ENCODE measurements at places on chromosomes 4 and X. TPM values are rescaled to one million over a fixed set of nuclear protein-coding genes. Genes with fewer than 3 reads are reported as not detected.

DNA sequence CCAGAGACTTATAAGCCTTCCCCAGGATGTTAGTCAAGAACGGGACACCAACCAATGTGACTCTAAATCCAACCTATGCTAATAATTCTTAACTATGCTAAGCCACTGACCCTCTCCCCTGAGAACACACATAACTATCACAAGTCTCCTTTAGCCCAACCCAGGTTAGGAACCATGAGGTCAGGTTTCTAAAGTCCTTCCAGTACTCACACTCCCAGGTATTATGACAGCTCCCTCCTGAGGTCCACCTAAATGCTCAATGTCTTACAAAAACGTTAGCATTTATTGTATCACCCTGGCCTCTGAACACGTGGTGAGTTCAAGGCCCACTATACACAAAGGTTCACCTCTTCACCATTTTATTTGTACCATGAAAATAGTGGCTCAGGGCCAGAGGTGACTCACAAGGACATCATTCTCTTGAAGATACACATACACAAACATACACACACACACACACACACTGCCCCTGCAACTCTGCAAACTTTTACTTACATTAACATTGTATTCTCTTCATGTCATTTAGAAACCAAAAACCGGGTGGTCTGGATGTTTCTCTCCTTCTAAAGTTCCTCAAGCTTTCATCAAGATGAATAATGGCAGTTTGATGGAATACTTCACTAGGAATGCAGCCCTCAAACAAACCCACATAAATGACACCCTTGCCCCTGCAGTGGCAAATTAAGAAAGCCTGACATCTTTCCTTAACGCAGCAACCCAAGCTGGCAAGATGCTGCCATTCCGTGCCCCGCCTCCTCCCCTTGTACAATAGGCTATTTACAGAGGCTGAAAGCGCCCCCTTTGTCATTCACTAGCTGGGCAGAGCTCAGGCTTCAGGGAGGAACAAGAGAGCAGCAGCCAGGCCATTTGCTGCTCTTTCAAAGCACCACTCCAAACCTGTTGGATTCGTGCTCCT, 17.7 kb downstream of the ACSL1 start:
- no peak for DNase-seq

GRCh38 chr4:139501117-139501516, 47.2 kb downstream of the RAB33B start:
- DNase-seq = no peak

DNA sequence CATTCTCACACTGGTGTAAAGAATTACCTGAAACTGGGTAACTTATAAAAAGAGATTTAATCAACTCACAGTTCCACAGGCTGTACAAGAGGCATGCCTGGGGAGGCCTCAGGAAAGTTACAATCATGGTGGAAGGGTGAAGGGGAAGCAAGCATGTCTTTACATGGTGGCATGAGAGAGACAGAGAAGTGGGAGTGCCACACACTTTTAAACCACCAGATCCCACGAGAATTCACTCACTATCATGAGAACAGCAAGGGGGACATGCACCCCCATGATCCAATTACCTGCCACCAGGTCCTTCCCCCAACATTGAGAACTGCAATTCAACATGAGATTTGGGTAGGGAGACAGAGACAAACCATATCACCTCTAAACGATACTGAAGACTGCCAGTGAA, 23.0 kb downstream of the EPGN start:
- DNase-seq = no peak

DNA sequence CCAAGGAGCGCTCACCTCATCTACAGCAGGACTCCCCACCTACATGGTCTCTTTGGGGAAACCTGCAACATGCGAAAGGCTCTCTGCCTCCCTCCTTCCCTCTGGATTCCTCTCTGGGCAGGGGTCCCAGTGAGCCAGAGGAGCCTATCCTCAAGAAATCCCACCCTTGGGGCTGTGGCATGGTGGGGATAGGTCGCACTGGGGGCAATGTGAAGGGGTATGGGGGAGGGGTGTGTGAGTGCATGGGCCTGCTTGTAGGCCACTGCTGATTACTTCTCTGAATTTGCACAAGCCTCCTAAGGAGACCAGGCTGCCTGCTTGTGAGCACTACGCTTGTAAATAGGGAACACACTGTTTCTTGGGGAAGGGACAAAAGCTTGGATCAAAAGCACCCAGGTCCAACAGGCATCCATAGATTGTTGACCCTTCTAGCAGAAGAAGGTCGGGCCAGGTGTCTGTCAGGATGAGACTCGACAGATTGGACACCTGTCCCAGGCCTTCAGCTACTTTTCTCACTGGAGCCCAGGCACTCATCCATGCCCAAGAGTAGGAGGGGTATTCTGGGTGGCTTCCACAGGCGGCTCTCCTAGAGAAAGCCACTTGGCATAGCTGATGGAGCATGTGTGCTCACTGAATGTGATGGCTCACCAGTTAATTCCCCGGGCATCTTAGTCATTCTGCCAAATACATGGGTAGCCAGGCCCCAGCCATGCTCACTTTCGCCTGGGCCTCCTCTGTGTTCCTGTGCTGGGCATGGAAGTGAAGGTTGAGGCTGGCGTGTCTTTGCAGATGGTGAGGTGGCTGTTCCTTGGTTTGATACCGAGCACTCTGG, 75.0 kb downstream of the NBDY start:
- DNase-seq = no peak

DNA sequence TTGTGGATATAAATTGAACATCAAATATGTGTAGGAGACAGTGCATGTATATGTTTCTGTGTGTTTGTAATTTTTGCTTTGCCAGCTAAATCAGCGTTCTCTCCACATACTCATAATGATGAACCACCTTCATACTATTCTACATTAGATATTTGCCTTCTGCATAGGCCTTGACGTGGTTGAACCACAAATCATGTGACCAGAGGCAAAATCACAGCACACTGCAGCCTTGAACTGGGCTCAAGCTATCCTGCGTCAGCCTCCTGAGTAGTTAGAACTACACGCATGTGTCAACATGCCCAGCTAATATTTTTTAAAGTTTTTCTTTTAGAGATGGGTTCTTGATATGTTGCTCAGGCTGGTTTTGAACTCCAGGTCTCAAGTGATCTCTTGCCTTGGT, 9.5 kb downstream of the UBQLN2 start:
- DNase-seq = no peak

DNA sequence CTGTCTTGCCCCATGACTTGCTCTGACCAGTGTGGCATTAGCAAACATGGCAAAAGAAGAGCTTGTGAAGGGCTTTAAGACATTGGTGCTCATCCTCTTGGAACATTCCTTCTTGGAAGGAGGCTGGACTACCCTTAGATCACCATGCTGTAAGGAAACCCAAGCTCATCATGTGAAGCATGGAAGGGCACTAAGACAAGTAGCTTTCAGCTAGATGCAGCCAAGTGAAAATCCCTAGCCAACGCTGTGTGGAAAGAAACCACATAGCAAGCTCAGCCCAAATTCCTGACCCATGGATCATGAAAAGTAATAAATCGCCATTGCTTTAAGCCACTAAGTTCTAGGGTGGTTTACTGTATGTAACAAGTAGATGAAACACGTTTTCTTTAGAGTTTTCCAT, 12.4 kb upstream of the PACRGL start:
- no peak for DNase-seq

- DNase-seq = peak; percentile 57
These were observed 6.3 kb downstream of the TMEM31 start for GRCh38 chrX:103716962-103717361.

DNA sequence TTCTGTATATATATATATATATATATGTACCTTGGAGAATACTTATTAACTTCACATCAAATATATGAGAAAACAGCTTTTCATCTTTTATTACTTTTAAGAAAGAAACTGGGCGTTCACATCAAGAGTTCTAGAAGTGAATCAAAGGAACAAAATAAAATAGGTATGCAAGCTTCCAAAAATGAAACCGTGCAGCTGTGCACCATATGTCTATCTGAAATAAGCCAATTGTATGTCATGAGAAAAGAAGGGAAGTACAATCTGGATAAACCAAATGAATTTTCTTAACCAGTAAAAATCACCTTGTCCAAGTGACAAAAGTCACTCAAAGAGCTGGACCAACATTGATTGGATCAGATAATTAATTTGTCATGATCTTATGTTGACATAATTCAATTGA, 405.4 kb upstream of the TECRL start:
- DNase-seq = no peak

DNA sequence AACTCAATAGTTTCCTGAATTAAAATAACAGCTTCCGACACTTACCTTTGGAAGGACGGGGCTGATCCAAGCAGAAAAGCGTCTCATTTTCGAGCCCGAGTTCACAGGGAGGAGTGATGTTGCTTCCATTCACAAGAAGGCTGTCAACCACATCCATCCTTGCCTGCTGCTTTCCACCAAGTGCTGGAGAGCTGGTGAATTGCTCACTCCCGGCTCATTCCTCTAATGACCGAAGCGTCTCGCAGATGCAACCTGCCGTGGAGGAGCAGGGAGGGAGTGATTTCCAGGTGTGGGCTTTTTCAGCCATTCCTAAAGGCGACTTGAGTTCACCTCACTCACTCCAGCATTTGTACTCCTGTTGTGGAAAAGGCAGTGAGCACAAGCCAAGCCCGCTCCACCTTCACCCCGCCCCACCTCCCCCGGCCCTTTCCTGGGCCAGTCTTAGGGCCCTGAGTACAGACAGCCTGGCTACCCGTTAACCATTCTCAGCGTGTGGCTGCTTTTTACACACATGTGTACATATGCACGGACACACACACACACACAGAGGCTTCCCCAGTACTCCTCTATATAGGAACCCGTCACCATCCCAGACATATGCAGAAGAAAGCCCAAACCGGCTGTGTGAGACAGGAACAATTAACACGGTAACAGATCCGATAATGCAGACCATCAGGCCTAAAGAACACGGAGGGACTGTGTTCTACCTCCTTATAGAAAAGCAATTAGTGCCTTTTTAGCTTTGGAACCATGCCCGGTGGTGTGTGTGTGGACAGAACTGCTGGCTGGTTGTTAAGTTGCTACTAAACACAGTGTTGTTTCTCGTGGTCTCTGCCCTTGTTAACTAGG, at the start of gene CCKAR:
Gene CCKAR (minus strand): TSS at position 374 of the 849 bp plus-strand sequence. CDS start 217 bp downstream, at position 157.
- DNase-seq = no peak

DNA sequence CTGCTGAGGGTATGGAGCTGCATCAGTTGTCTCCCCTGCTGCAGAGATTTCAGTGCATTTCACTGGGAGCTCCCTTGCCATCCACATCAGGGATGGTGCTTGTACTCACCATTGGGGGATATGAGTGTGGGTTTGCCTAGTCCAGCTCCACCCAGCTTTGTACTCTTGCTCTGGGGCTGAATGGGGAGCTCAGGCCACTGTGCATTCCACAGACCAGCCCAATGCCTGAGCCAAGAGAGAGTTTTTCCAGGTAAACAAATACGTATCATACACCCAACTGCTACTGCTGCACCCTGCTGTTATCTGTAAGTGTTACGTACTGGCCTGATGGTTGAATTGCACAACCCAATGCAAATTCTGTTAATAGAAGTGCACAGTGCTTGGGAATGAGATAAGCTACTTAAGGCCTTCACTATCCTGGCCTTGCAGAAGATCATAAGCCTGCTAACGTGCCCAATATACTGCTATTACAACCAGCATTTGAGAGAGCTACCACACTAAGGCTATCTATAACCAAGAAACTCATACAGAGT, 205.0 kb upstream of the DMD start:
- DNase-seq = no peak

DNA sequence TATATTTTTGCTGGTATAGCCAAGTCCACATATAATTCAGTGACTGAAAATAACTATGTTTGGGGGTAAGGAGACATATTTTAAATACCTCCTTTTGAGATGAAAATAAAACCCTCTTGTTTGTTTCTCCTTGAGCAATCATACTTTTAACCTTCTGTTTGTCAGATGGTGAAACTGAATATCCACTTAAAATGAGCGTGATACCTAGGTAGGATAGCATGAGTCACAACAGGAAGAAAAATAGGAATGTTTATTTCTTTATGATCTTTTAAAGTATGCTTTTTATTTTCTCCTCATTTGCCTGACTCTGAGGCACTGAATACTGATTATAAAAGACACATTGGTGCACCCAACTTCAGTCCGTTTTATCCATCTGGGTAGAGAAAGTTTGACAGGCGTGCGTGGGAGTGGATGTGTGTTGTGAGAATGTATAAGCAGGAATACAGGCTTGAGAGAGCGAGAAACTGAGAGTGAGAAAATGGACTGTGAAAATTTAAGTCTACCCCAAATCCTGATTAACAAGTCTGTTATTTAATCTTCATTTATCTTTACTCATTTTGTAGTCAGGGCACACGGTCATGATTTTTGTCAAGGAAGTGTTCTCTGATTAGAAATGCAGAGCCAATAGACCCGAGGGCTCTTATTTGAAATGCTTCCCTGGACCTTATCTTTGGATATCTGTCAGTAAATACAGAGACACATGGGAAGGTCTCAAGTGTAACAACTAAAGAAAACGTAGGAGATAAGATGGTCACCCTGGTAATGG, 62.1 kb upstream of the ANTXR2 start:
- no peak for DNase-seq

DNA sequence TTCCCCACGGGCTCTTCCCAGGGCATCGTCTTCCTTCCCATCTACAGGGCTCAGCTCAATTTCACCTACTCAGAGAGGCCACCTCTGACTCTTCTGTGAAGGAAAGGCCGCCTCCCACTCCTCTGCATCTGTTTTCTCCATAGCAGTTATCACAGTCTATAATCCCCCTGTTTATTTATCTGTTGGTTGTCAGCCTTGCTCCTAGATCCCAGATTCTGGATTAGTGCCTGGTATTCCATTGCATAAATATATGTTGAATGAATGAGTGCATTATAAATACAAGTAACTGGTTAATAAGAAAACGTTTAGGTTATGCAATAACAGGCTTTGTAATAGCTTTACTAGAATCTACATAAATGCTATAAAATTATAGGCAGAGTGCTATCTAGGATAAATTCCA, 52.9 kb downstream of the NSG1 start:
- no peak for DNase-seq

DNA sequence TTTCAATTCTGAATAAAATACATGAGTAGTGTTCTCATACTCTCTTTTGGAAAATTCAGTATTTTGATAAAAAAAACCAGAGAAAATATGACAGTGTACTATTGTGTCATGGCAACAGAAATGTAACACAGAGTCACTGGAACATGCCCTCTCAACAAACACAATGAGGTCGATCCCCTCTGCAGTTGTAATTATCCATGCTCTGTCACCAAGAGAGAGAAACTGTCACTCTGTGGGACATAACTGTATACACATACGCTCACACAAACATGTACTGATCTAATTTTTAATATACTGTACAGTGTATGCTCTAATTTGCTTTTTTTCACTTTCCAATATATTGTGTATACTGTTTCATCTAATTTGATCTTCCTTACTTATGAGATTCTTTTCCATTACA, 1136.8 kb upstream of the TENM3 start:
- DNase-seq = no peak

GRCh38 chr4:184616633-184617551, 32.4 kb downstream of the CASP3 start:
- no peak for DNase-seq

- DNase-seq = no peak
These were observed 80.7 kb downstream of the FHIP1A start for GRCh38 chr4:151489462-151490203.

- DNase-seq = no peak
These were observed 22.8 kb downstream of the USP38 start for GRCh38 chr4:143207555-143207954.

DUSP9 gene
- total RNA-seq = not detected

FREM3 gene
- total RNA-seq = not detected

Data from Peyer's patch (tissue), 4 donors.